SIG-M5 (cell line): ENCODE measurements at places on chromosomes 5 and 9.

DNA sequence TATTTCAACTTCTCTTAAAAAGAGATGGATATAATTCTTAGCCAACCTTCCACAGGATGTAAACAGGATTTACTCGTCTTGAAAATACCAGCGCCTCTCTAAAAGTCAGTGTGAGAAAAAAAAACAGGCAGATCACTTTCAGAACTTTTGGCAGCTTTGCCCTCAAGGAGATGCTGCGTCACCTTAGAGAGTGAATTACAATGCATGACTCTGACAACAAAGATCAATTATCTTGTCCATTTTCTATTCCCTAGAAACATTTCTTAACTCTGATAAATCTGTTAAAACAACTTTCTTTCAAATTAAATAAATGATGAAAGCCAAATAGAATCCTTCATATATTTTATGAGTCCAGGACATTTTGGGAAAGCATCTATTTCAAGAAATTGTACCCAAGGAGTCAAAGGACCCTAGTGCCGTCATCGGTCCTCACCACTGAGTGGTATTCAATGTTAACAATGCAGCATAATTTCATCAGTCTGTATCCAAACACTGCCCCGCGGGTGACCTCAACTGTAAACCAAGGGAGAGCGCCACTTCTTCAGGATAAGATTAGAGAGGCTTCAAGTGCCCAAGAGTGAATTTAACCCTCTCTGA lies 536.0 kb downstream of the PDE4D start:
- DNase-seq, result no peak

- DNase-seq, result no peak
Measured at GRCh38 chr9:120937127-120937526, 10.5 kb upstream of the TRAF1 start.

DNA sequence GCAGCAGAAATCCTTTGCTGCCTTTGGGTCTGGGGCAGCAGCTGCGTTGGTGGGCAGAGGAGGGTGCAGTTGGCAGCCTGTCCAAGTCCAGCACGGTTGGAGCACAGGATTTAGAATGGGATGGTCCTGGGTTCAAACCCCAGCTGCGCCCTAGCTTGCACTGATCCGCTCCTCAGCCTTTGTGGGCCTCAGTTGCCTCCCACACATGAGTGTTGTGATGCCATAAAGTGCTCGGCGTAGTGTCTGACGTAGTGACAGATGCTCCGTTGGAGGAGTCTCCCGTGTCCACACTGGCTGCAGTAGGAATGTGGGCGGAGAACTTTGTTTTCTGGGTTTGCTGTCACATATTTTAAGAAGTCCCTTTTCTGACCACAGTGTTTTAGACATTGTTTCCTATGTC lies 36.0 kb downstream of the SLC46A2 start:
- no peak for DNase-seq

- no peak for DNase-seq
Measured at GRCh38 chr5:43140286-43140685, 19.6 kb downstream of the ZNF131 start.

DNA sequence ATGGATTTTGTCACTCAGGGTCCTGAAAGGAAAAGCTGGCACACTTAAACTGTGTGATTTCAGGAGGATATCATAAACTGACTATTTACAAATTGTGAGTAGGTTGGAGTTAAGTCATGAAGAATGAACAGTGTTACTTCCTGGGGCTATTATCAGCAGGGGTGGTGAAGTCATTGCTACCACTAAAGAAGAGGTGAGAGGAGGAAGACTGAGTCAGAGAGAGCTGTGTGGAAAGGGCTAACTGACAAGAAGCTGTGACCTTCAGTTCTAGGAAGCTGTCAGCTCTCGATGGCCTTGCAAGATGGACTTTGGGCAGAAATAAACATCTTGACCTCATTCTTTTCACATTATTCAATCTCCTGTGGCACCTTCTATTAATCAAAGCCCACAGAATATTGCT lies 72.3 kb upstream of the STARD4 start:
- DNase-seq, result no peak

- no peak for DNase-seq
Measured at GRCh38 chr9:115138151-115138550, 20.2 kb upstream of the TNC start.

- DNase-seq, result no peak
Measured at GRCh38 chr5:34717426-34718327, 61.5 kb downstream of the RAI14 start.
